SK-N-SH treated with all-trans-retinoic acid at 6 μM for 48 hours (cell line): ENCODE measurements at places on chromosomes 11 and 22.

DNA sequence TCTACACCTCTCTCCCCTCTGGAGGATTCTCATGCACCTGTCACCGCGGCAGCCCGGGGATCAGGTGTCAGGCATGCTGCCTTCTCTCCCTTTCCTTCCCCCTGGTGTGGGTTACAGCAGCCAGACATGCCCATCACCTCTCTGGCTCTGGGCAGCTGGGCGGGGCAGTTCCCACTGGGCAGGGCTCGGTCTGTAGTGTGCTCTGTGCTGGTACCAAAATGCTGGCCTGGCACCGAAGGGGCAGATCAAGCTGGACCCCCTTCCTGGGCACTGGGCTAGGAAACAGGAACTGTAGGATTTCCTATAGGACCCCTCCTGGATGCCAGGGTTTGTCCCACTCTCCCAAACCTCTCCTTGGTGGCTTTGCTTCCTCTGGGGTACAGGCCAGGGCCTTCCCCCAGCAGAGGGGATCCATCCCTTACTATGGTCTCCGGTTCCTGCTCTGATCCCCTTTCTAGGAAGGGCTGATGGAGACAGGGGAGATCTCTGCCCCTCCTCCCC, 821 bp downstream of the GAL3ST1 start:
- ATAC-seq, result no peak; the same call in 2 of the 3 replicates

- peak; percentile 23; the same call in 2 of the 3 replicates for ATAC-seq
Observed at GRCh38 chr11:16779436-16779835, 41.0 kb downstream of the C11orf58 start.

DNA sequence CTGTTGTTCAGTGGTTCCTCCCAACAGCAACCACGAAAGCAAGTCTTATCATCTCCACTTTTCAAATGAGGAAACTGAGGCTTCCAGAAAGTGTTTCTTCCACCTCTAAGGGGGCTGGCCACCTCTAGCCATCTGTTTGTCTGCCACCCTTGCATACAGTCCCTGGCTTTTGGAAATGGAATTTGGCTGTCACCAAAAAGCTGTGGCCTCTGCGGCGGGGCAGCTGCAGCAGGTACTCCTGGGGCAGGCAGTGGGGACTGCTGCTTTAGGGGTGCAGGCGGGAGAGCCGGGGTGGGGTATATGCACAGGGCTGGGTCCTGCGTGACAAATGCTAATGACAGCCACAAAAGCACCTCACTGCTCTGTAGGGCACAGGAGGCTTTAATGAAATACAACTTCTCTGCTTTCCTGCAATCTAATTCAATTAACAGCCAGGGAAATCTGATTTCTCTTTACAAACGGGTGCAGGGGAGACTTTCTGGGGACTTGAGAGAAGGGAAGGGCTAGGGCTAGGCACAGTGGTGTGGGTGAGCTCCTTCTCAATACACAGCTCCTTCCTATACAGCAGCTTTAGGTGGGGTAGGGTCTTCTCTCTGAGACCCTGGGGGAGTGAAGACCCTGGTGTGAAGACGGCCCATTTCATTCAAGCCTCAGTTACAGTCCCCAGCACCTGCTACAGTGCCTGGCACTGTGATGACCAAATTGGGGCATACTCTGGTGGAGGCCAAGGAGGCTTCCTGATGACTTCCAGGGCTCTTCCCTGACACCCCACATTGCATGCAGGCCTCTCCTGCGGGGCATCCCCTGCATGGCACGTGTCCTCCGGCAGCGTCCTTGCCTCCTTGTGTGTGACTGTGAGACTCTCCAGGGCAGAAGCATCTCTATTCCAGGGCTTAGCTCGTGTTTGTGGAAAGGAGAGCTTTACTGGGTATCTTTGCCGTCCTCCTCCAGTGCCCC, 161.6 kb downstream of the CEP164 start:
- peak; percentile 27; the same call in 1 of the 3 replicates for ATAC-seq

DNA sequence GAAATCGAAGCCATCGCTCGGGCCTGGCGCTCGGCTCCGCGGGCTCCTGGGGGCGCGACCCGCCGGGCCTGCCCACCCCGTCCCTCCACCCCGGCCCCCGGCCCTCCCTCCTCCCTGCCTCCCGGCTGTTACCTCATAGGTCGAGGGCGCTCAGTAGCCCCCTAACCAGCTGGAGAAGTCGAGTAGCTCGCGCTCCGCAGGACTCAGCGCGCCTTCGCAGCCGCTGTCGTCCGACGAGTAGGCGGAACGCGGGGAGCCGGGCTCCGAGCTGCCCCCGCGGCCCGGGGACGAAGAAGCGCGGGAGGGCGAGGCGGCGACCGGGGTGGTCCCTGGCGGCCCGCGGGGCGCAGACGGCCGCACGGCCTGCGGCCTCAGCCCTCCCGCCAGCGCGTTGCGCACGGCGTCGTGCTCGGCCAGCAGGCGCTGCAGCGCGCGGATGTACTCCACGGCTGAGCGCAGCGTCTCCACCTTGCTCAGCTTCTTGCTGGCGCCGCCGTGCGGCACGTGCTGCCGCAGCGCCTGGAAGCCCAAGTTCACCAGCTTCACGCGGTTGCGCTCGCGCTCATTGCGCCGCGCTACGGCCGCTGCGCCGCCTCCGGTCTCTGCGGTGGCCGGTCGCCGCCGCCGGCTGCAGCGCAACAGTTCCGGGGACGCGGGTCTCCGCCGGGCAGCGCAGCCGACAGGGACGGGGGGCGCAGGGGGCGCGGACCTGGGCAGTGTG, 627 bp downstream of the ASCL2 start:
- peak; percentile 68 for ATAC-seq

- ATAC-seq, result no peak
Observed at GRCh38 chr11:66494935-66495334, 14.7 kb downstream of the DPP3 start.

- ATAC-seq, result no peak
Observed at GRCh38 chr11:133723056-133723455, 122.3 kb downstream of the SPATA19 start.
